ENCODE measurements at places on chromosomes 1 and 21.

GRCh38 chr1:43466403-43466802 lies 12.7 kb upstream of the HYI start:
- DNase-seq = peak; percentile 56

- DNase-seq = peak; percentile 74
Observed at GRCh38 chr1:6591222-6591621, 11.4 kb downstream of the ZBTB48 start.

- no peak for DNase-seq
Observed at GRCh38 chr1:220990427-220991339, 111.4 kb downstream of the HLX start.

- DNase-seq = no peak
Observed at GRCh38 chr1:93143136-93143535, 37.1 kb downstream of the TMED5 start.

GRCh38 chr1:43296207-43296606 lies 4.6 kb upstream of the TIE1 start:
- DNase-seq = no peak

- no peak for DNase-seq
Observed at GRCh38 chr21:14541841-14542490, 4.1 kb downstream of the SAMSN1 start.

DNA sequence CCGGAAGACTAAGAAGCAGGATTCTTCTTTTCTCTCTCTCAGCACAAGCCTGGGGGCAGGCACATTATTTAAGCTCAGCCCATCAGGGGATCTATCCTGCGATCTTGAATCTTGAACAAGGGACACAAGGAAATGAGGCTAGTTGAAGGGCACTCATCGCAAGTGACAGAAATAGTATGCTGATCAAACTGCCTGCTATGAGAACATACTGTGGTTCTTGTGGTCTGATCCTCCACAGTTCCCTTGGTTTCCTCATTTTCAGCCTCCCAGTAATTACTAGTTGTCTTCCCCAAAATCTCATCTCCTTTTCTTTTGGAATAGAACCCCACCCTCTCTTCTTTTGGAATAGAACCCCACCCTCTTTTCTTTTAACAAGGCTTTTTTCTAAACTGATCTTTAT lies 6.5 kb downstream of the ANKRD45 start:
- peak; percentile 54 for DNase-seq

DNA sequence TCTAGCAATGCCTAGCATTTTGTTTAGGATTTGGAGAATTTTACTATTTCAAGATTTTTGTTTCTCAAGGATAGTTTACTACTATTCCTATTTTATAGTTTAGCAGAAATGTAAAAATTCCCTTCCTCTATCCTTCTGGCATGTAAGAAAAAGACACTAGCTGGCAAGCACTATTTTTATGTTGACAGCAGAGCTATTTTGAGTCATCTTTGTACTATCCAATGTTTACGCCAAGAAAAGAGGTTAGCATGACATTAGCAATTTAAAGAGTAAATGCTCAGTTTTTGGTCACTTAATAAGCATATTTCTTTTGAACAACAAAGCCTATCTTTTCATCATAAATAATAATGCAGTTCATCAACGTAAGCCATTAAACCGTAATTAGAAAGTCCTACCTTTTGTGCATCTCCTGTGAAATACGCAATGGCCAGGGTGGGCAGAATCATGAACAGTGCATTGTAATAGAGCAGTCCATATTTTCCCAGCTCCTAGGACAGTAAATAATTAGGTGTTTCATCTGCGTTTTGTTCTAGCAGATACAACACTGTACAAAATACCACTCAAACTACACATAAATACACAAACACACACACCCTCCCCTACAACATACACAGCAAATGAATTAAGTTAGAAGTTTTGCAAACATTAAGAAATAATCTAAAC lies 12.0 kb downstream of the SLC35D1 start:
- no peak for DNase-seq
